Fibroblast of upper back skin (primary cell): ENCODE measurements at places on chromosomes 2 and 18.

- no peak for DNase-seq
These were observed 20.2 kb downstream of the DPP4 start for GRCh38 chr2:162053808-162054155.

- no peak for DNase-seq
These were observed 32.5 kb downstream of the SLC66A3 start for GRCh38 chr2:11187731-11188130.

GRCh38 chr2:145411493-145411892 is 891.6 kb upstream of the ZEB2 start:
- DNase-seq, result no peak

DNA sequence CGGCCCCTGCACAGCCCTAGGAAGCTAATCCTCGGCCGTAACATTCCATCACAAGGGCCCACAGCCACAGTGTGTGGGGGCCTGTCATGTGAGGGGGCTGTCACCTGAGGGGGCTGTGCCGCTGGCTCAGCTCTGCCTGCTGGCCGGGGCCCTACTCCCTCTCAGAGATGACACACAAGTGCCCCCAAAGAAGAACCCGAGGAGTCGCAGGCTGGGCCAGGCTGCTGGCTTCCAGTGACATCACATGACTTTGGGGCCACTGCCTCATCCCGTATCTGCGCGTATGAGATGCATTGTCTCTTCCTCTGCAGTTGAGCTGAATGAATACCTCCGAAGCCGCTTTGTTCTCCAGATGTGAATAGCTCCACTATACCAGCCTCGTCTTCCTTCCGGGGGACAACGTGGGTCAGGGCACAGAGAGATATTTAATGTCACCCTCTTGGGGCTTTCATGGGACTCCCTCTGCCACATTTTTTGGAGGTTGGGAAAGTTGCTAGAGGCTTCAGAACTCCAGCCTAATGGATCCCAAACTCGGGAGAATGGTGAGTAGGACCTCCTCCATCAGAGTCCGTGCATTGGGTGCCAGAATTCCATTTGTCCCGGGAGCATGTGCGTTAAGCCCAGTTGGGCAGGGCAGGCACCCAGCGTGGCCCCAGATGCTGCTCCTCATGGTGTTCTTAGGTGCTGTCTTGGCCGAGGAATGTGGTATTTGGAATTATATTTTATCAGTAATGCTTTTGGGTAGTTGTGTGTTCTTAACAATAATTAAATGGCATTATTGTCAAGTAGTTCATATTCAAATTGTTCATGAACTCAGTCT is at the start of gene CNDP1:
TSS of gene CNDP1 (plus strand) at position 351 of the 820 bp plus-strand sequence. CDS start at position 519, 168 bp downstream.
- DNase-seq, result no peak

DNA sequence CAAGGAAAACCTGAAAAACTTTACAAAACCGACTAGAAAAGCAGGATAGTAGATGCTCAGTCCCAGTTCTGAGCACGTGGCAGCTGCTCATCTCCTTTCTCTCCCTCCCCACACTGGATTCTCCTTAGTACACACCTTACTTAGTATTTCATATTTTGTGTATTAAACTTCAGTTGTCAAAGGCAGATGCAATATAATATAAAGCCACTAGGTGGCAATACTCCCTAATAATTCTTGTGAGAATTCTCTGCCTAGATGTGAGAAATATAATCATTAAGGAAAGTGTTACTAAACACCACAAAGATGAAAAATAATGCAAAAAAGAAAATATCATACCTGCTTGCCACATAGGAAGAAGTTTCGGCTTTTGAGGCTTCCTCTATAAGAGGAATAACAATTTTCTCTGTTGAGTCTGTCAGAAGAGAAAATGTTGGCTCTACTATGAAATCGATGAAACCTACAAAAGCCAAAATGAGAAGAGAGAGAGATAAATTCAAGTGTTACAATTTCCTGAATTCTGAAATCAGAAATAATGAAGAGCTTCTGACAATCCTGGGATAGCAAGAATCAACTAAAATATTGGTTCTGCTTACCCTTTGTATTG is 200.6 kb downstream of the PPP1R1C start:
- peak; percentile 54 for DNase-seq

- no peak for DNase-seq
These were observed 172.3 kb downstream of the PRKCE start for GRCh38 chr2:45823723-45824206.

- no peak for DNase-seq
These were observed 19.2 kb upstream of the XPO1 start for GRCh38 chr2:61557381-61557780.

- peak; percentile 65 for DNase-seq
These were observed 36.9 kb downstream of the RAPH1 start for GRCh38 chr2:203498161-203498560.

GRCh38 chr18:69956057-69956456 is 8.4 kb upstream of the CD226 start:
- peak; percentile 40 for DNase-seq
